ENCODE measurements at places on chromosomes 11 and 22. TPM values are rescaled to one million over a fixed set of nuclear protein-coding genes. Genes with fewer than 3 reads are reported as not detected.
A peak's percentile ranks its signal among the peaks of the same experiment; 100 is the strongest.

DNA sequence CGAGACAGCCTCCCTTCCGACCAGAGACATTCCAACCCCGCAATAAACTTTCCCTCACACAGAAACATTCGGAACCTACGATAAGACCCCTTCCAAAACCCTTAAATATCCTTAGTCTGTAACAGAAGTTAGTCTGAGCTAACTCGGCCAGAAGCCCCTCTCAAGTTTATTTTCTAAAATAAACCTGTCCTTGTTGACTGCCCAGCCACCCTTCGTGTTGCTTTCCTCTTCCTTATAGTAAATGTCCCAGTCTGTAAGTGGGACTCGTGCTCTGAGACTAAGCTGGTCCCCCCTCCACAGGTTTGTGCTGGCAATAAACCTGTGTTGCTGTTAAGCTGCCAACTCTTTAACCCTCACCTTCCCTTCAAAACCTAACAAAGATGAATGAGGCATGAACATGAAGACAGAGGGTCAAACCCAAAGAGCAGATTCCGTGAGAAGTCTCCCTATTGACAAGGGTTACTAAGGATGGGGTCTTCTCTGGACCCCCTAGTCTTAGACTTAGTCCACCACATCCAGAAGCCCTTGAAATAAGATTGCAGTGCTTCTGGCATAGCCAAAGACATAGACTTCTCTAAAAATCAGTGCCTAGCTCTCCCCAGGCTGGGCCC lies 18.2 kb downstream of the MIF start:
- no peak overlapping the region for H3K27ac ChIP-seq
- no peak for DNase-seq
- no peaks in the 10 kb centered on the region for H3K36me3 ChIP-seq
- no peaks in the 10 kb centered on the region for H3K27me3 ChIP-seq

- H3K36me3 ChIP-seq: peaks cover 43% of the 10 kb centered on the region
- no peaks in the 10 kb centered on the region for H3K4me1 ChIP-seq
- no peaks in the 10 kb centered on the region for H3K27me3 ChIP-seq
- H3K27ac ChIP-seq: no peak overlapping the region
Measured at GRCh38 chr11:57699813-57700212, 12.2 kb downstream of the MED19 start.

DNA sequence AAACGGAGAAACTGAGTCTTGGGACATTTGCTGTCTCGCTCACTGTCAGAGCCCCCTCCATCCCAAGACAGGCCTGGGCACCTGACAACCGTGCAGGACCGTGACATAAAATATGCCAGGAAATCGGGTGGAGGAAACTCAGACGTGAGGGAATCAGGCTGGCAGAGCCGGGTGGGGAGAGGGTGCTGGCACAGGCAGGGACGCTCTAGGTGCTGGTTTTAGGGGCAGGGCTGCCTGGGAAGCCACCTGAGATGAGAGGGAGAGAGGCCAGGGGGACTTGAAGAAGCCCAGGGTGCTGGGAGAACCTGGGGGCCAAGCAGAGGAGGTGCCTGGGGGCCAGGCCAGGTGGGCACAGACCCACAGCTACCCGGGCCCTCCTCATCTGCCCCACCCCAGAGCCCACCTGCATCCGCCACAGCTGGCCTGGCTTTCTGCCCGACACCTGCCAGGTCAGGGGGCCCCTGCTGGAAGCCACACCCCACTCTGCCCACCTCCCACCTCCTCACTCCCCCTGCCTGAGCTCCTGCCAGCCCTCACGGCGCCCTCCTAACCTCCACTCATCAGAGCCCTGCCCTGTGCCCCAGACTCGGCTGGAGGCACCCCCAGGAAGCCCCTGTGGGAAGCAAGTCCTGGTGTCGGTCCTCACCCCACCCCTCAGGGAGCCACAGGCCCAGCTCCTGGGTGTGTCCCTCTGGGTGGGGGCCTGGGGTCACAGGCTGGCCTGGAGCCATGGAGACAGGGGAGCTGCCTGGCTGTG lies 27.3 kb upstream of the MUC5AC start:
- H3K36me3 ChIP-seq: no peaks in the 10 kb centered on the region
- no peak overlapping the region for H3K27ac ChIP-seq
- DNase-seq: no peak
- H3K4me1 ChIP-seq: no peaks in the 10 kb centered on the region

The GAL gene
- 3.9 TPM for total RNA-seq

DNA sequence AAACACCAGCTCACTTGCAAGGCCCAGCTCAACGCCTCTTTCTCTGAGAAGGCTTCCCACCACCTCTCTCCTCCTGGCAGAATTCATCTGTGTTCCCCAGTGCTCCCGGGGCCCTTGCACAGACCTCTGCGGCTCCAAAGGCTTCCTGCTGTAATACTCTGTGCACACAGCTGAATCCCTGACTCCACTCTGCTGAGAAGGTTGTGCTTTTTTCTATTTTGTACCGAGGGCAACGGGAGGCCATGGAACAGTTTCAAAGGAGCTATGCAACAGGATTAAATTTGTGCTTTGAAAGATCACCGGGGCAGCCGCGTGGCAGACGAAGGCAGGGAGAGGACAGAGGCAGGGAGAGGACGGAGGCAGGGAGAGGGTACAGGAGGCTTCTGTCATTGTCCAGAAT lies 49.2 kb upstream of the SYT7 start:
- H3K4me1 ChIP-seq: peaks cover 30% of the 10 kb centered on the region
- H3K27me3 ChIP-seq: no peaks in the 10 kb centered on the region
- H3K27ac ChIP-seq: no peak overlapping the region

- H3K36me3 ChIP-seq: 0 out of 2 replicates have a peak, but pooled peaks cover 9% of the 10 kb centered on the region
- peak overlapping the region; percentile 93 for H3K27ac ChIP-seq
- H3K27me3 ChIP-seq: no peaks in the 10 kb centered on the region
Measured at GRCh38 chr22:30424534-30425326, 838 bp upstream of the MTFP1 start.

DNA sequence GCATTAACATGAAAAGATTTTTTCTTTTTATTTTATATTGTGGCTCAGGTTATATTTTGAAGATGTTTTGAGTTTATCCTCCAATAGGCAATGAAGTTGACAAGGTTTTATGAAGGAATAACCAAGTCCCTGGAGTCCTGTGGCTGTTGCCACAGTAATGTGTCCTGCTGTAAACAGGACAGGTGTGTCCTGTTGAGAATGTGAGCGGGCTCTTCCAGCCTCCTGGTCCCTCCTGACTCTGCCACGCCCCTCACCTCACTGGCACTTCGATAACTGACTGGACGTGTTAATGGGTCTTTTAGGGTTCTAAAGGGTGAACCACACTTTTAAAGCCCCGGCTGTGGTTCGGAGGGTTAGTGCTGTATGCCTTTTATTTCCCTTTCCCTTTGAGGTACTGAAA lies 47.8 kb upstream of the OR4B1 start:
- H3K4me3 ChIP-seq: no peak overlapping the region
- DNase-seq: no peak
- H3K36me3 ChIP-seq: peaks cover 12% of the 10 kb centered on the region
- no peaks in the 10 kb centered on the region for H3K27me3 ChIP-seq

DNA sequence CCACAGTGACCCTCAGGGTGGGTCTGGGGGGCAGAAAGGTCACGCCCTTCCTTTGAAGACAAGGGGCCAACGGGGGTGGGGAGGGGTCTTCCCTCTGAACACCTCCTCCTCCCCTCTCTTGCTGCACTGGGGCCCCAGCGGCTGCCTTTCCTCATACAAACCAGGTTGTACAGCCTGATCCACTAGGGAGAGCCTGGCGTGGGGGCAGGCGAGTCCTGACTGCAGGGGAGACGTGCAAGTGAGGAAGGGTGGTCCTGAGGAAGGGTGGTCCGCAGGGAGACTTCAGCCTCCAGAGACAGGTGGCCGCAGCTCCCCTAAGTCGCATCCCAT lies 43.6 kb upstream of the LINC01488 start:
- H3K4me3 ChIP-seq: no peak overlapping the region
- no peaks in the 10 kb centered on the region for H3K27me3 ChIP-seq
- peak overlapping the region; percentile 75 for H3K27ac ChIP-seq
- peaks cover 64% of the 10 kb centered on the region for H3K4me1 ChIP-seq
- no peaks in the 10 kb centered on the region for H3K36me3 ChIP-seq

DNA sequence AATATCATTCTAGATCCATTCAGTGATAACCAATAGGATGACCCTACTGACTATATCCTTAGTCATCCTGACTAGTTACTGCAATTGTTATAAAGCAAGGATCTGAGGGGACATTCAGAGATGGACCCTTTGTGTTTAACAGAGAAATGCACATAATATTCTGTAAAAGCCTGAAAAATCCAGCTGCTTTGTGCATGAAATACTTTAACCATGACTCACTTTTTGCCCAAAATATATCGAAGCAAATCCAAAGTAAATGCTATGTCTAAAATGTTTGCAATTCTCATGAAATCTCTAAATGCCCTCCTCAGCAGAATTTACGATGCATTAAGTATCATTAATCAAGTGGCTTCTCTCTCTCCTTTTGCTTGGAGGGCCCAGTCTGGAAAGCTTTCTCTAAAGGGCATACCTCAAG lies 178.8 kb upstream of the MTMR2 start:
- H3K27me3 ChIP-seq: no peaks in the 10 kb centered on the region
- H3K36me3 ChIP-seq: no peaks in the 10 kb centered on the region
- peak; percentile 52 for DNase-seq
- no peak overlapping the region for H3K4me3 ChIP-seq
- peak overlapping the region; percentile 62 for H3K27ac ChIP-seq
- peaks cover 58% of the 10 kb centered on the region for H3K4me1 ChIP-seq

DNA sequence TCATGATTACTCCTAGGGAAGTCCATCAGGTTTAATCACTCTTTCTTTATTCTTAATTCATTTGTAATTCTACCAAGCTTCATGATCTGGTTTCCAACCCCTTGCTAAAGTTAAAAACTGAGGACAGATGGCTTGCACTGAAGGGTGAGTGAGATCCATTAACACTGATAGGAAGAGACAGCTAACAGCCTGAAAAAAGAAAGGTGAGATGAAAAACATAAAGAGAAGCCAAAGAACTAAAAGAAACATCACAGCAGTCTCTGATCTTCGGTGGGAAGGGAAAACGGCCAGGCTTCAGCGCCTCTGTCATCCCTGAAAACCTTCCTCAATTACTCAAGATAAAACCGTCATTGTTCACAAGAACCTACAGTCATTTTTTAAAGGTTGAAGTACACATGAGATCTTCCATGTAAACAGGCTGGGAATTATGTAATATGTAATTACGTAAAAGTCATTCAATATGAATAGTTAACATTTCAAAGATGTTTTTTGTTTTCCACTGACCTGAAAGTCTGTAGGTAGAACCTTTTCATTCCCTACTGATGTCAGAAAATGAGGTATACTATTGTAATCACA lies 41.3 kb downstream of the VSIG10L2 start:
- H3K27ac ChIP-seq: no peak overlapping the region
- H3K4me1 ChIP-seq: no peaks in the 10 kb centered on the region
- no peaks in the 10 kb centered on the region for H3K36me3 ChIP-seq
- H3K4me3 ChIP-seq: no peak overlapping the region
- H3K27me3 ChIP-seq: no peaks in the 10 kb centered on the region
